ENCODE measurements at places on chromosomes 1 and 21.
A peak's percentile ranks its signal among the peaks of the same experiment; 100 is the strongest.

GRCh38 chr1:100767176-100767890 lies 47.8 kb downstream of the VCAM1 start:
- no peak for DNase-seq

GRCh38 chr1:157862114-157863070 lies 20.8 kb upstream of the CD5L start:
- DNase-seq = no peak

- DNase-seq = no peak
These were observed 54.4 kb downstream of the NIBAN1 start for GRCh38 chr1:184919892-184920291.

DNA sequence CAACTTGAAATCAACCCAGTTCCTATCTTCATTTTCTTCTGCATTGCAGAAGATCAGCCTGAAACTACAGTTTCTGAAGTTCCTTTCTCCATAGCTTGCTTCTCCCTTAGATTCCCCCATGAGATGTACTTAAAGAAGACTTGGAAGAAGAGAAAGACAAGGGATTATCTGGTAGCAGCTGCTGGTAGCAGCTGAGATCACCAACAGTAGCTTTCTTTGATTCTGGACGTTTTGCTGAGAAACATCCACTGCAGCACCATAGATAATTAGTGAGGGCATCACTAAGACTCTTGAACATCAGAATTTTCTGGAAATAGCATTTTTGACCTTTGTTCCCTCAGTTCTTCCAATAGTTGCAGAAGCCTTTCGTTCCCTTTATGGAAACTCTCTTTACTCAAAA lies 465 bp upstream of the CFHR3 start:
- DNase-seq = no peak

- no peak for DNase-seq
These were observed 8.6 kb downstream of the ST6GALNAC3 start for GRCh38 chr1:76083189-76083588.

DNA sequence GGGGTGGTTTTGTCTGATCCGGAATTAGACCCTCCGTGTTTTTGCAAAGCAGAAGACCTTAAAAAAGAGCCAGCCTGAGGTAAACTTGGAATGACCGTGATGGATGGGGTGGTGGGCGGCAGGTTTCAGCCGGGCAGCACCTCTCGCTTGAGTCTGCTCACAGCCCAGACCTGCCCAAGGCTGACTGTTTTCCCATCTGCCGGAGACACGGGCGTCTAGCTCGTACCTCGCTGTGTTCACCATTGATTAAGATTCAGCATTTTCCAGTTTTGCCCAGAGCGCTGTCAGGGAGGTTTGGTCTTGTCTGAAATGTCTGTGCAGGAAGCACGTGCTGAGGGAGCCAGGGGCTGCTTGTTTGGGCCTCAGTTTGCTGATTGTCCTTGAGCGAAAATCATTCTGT lies 591 bp downstream of the KCNAB2 start:
- no peak for DNase-seq

- DNase-seq = no peak
These were observed 6.5 kb upstream of the GUCA2A start for GRCh38 chr1:42170779-42171621.

DNA sequence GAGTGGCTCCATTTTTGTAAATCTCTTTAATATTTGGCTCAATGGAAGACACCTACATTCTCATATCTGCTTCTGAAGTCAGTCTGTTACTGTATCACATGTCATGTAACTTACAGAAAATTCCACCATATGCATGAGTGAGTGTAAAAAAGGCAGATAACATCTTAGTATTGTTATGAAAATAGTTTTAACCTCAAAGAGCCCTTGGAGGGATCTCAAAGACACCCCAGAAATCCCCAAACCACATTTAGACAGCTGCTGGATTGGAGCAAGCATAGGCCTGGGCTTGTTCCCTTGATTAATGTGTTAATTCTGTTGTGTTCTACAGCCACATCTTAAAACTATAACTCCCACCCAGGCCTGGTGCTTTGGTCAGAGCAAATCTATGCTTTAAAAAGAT lies 16.9 kb downstream of the MACO1 start:
- no peak for DNase-seq

GRCh38 chr1:16012590-16013219 lies 5.1 kb downstream of the HSPB7 start:
- peak; percentile 40 for DNase-seq

DNA sequence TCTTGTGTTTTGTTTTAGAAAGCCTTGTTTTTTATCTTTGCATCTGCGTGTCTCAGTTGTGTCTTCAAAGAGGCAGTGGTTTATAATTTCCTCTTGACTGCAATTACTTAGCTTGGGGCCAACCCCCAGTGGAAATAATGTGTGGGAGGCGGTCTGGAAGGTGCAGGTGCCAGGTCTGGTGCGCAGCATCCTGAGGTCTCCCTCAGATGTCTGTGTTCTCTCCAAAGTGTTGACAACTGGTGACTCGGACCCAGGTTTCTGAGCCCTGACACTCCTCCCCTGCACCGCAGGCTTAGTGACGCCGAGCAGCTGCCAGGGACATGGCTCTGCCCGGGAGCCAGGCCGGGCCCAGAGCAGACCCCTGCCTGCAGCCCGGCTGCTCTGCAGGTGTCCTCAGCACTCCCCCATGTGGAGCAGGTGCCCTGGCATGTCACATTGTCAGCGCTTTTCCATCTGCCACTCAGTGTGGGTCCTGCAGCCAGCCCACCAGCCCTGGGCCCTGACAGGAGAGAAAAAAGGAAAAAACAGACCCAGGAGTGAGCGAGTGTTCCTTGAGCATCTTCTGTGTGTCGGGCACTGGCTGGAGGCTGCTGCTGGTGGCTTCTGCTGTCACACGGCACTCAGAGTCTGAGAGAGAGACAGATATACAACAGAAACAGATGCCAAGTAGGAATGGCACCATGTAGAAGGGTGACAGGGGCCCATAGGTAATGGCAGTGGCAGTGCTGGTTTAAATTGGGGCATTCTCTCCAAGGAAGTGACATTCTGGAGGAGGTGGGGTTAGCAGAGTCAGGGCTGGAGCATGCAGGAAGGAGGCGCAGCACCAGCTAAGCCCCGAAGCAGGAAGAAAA lies 24.8 kb upstream of the SELENON start:
- no peak for DNase-seq

GRCh38 chr1:106232128-106232527 lies 824.3 kb upstream of the PRMT6 start:
- DNase-seq = no peak

- DNase-seq = no peak
These were observed 10.6 kb downstream of the RXRG start for GRCh38 chr1:165434281-165434680.

- no peak for DNase-seq
These were observed 46.6 kb downstream of the HIVEP3 start for GRCh38 chr1:41872074-41872473.

DNA sequence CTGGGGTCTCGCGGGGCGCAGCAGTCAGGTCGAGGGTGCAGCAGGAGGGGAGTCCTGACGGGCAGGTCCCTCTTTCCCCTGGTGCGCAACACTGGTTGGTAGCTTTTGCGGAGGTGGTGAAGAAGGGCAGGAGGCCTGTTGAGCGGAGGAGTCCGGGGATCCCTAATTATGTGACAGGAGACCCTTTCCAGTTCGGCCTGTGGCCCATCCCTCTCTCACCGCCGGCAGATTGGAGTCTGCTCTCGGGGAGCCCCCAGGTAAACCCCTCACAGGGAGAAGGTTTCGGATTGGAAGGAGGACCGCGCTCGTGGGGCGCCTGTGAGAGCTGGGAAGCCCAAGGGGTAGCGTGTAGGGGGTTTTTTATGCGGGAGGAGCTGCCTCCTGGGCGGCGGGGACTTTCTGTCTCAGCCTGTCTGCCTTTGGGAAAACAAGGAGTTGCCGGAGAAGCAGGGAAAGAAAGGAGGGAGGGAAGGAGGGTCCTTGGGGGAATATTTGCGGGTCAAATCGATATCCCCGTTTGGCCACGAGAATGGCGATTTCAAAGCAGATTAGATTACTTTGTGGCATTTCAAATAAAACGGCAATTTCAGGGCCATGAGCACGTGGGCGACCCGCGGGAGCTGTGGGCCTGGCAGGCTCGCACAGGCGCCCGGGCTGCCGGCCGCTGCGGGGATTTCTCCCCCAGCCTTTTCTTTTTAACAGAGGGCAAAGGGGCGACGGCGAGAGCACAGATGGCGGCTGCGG lies 9.5 kb downstream of the SIM2 start:
- no peak for DNase-seq

DNA sequence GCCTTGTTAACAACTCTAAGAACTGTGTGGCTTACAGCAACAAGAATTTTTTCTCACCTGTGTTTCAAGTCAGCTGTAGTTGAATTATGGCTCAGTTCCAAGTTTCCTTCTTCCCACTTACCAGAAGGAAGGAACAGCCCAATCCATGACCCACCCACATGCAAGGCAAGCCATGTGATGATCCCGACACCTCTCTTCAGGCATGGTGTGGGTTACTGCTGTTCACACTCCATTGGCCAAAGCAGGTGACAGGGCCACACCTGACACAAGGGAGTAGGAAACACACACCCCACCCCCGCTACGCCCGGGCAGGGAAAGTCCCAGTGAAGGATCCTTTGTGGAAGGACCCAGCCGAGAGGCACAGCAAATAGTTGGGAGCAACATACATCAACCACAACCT lies 36.3 kb downstream of the KCNJ15 start:
- DNase-seq = no peak

- DNase-seq = no peak
These were observed 184.7 kb upstream of the SGIP1 start for GRCh38 chr1:66349242-66349641.

DNA sequence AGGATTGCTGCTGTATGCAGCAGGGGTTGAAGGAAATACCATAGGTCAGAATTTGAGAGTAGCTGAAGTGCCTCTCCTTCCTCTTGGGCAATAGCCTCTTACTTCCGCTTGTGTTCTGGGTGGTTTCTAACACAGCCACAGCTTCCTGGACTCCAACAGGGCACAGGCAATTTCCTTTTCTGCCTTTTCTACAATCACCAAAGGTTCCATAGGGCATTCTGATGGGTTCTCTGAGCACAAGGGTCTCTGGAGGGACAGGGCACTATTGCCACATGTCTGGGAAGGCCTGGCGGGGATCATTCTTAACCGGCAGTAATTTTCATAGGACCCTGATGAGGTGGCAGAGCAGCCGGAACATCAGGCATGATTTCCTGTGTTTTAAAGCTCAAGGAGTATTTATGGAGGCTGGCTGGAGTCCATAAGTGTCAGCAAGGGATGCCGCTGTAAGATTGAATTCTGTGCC lies 5.5 kb upstream of the AGTRAP start:
- DNase-seq = no peak

DNA sequence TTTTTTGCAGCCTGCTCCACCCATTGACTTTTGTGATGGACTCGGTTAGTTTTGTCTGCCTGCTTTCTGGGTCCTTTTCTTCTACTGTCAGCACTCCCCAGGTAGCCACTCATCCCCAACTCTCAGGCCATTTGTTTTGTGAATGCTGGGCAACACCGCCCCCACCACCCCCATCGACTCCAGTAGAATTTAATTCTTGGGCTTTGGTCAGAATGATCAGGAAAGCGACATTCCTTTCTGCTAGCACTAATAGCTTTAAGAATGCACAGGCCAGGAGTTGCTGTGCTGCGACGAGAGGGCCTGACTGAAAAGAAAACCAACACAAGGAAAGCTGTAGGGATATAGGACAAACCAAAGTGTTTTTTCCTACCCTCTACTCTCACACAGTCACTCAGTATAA lies 144.4 kb downstream of the CDC7 start:
- no peak for DNase-seq

GRCh38 chr1:181208083-181208482 lies 119.6 kb downstream of the IER5 start:
- no peak for DNase-seq

DNA sequence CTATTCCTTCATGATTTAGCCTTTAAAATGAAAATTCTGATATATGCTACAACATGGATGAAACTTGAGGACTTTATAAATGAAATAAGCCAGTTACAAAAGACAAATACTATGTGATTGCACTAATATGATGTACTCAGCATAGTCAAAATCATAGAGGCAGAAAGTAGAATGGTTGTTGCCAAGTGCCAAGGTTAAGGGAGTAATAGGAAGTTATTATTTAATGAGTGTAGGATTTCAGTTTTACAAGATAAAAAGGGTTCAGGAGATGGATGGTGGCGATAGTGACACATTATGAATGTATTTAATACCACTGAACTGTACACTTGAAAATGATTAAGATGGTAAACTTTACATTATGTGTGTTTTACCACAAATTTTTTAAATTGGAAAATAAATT lies 73.1 kb upstream of the FMN2 start:
- no peak for DNase-seq

DNA sequence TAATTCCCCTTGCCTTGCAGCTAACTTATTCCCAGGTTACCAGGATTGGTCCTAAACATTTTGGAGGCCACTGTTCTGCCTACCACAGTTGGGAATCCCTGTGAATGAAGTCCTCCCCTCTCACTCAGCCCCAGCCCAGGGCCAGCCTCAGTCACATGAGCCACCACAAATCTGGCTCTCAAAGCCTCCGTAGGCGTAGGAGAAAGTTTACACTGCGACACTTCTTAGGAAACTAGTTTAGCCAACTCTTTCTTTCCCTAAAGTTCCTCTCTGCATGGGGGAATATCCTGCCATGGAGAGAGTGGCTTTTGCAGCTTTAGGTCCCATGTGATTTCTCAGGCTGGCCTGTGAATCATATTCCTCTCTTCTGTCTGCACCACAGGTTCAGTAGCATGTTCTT lies 45.7 kb upstream of the ETV3 start:
- no peak for DNase-seq

DNA sequence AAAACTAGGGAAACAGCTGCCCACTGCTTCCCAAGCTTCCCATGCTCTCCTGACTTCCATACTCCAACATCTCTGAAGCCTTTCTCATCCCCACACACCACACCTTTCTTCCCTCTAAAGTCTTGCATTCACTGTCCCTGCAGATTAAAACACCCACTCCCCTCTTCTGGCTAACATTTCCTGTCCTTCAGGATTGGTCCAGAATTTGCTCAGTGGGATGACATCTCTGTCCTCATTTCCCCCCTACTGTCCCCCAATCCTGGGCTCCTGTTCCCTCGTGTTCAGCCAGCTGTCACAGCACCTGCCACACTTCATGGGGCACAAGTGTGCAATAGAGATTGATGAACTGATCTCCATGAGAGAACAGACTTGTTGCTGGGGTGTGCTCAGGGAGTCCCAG lies 82.7 kb downstream of the KCND3 start:
- DNase-seq = no peak

- peak; percentile 43 for DNase-seq
These were observed 135.9 kb downstream of the TM2D1 start for GRCh38 chr1:61588736-61589672.

- DNase-seq = no peak
These were observed 77.4 kb downstream of the RUNX1 start for GRCh38 chr21:34971656-34972055.
